Hematopoietic multipotent progenitor cell treated with erythropoietin and hydrocortisone succinate and interleukin-3 and kit ligand, for 15 days (in vitro differentiated cells): ENCODE measurements at places on chromosomes 7 and 10.

- DNase-seq = no peak
Measured at GRCh38 chr10:31656851-31657433, 271.7 kb downstream of the ARHGAP12 start.

GRCh38 chr7:15197042-15197977 lies 294.8 kb upstream of the DGKB start:
- DNase-seq = no peak

- no peak for DNase-seq
Measured at GRCh38 chr7:93011351-93012294, 106.2 kb downstream of the SAMD9 start.

DNA sequence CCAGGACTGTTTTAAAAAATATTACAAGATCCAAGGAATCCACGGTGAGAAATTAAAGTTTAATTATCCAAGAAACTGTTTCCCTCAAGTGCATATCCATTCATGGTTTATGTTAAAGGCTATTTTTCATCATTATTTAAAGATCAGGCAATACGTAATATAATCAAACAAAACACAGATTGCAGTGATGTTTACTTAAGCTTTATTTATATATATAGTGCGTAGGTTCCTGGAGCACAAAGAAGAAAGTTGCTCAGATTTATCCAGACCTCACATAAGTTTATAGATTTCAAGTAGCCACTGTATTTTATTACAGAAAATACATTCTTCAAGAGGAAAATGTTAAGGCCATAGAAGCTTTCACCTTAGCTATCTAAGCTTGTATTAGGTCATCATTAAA lies 210.0 kb upstream of the KLF14 start:
- DNase-seq = no peak

DNA sequence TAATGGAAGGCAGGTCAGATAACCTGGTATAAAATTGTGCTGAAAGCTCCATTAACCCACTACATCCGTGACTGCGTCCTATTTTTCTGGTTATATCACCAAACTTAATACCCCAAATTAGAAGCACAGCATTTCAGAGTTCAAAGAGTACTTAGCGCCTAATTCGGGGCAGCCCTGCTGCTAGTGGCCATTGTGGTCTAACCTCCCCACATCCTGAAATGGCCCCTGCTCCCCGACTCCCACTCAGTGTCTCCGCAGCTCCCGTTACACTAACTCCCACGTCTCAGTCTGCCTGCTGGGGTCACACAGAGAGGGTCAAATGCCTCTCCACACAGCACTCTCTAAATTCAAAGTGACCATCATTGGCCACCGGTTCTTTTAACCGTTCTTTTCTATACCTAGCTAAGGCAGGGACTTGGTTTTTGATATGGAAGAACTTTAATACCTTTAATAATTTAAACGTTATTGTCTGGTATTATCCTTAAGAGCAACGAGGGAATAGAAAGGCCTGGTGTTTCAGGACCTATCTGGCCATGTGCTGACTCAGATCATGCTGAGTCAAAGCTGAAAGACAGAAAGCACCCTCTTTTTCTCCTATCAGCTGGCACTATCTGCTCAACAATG lies 117.1 kb downstream of the KMT2E start:
- no peak for DNase-seq

GRCh38 chr7:50203521-50203920 lies 101.0 kb upstream of the IKZF1 start:
- DNase-seq = no peak

DNA sequence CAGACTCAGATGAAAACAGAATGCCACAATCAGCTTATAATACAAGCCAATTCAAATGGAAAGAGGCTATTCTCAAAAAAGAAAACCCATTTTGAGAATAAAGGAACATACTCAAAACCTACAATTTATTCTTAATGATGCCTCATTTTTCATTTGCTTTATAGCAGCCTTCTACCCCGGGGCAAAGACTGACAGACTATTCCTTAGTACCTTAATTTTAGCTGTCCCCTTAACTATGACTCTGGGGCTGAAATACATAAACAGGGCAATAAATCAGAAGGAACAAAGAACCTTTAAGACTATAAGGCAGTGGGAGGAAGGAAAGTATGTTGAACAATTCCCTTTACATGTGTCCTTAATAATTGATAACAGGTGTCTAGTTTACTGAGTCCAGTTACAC lies 76.8 kb downstream of the TMEM106B start:
- DNase-seq = no peak

DNA sequence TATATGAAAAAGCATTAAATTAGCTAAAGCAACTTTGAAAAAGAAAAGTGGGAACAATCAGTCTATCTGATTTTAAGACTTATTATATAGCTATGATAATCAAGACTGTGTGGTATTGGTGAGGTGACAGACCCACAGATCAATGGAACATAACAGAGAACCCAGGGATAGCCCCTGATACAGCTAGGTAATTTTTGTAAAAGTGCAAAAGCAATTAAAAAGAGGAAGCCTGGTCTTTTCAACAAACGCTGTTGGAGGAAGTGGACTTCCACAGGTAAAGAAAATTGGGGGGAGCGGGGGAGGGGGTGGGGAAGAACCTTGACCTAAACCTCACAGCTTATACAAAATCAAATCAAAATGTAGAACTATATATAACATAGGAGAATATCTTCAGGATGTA lies 45.4 kb downstream of the GNA12 start:
- no peak for DNase-seq

GRCh38 chr10:93667795-93668194 lies 34.6 kb downstream of the FRA10AC1 start:
- no peak for DNase-seq

GRCh38 chr7:36409180-36409579 lies 19.5 kb downstream of the ANLN start:
- no peak for DNase-seq

- no peak for DNase-seq
Measured at GRCh38 chr7:92745241-92745640, 91.1 kb downstream of the CDK6 start.

DNA sequence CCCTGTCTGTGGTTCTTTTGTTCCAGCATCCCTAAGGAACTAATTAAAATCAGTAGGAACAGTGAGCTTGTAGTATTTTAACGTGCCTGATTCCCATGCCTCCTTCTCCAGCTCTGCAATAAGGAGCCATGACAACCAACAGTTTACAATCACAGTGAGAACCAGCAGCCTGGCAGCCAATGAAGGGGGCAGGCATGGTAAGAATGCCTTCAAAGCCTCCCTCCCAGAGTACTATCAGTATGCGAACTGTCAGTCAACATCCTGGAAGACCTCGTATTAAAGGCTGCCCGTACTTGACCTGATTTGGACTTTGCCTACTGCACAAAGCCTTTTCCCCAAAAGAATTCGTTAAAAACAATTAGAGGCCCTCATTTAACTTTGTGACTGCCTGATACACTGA lies 7.7 kb downstream of the ZPBP start:
- no peak for DNase-seq

DNA sequence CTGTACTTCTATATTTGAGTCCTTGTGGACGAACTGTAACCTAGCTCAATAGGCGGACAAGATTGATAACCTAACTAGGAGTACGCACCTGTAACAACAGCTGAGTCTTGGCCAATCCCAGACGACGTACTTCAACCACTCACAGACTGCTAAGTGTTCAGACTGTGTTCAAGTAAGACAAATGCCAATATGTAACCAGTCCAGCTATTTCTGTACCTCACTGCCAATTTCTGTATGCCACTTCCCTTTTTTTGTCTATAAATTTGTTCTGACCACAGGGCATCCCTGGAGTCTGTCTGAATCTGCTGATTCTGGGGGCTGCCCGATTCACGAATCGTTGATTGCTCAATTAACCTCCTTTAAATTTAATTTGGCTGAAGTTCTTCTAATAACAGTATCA lies 32.2 kb downstream of the HACD1 start:
- no peak for DNase-seq

GRCh38 chr7:125338110-125338509 lies 408.5 kb upstream of the POT1 start:
- no peak for DNase-seq

DNA sequence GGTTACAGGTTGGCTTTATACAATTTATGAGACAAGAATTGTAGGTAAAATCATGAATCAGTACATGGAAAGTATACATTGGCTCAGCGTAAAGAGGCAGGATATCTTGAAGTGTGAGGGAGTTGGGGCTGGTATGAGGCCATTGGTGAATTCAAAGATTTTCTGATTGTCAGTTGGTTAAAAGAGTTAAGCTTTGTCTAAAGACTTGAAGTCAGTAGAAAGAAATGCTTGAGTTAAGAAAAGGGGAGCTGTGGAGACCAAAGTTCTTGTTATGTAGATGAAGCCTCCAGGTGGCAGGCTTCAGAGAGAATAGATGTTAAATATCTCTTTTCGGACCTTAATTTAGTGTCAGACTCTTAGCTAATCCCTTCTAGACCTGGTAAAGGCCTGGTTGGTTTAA lies 341.0 kb downstream of the GALNT17 start:
- no peak for DNase-seq

DNA sequence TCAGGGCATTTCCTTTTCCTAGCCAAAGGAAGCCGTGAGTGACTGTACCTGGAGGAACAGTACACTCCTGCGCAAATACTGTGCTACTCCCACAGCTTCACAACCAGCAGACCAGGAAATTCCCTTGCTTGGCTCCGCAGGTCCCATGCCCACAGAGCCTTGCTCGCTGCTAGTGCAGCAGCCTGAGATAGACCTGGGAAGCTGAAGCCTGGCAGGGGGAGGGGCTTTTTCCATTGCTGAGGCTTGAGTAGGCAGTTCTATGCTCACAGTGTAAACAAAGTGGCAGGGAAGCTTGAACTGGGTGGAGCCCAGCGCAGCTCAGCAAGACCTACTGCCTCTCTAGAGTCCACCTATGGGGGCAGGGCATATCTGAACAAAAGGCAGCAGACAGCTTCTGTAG lies 291.2 kb downstream of the HGF start:
- DNase-seq = no peak

DNA sequence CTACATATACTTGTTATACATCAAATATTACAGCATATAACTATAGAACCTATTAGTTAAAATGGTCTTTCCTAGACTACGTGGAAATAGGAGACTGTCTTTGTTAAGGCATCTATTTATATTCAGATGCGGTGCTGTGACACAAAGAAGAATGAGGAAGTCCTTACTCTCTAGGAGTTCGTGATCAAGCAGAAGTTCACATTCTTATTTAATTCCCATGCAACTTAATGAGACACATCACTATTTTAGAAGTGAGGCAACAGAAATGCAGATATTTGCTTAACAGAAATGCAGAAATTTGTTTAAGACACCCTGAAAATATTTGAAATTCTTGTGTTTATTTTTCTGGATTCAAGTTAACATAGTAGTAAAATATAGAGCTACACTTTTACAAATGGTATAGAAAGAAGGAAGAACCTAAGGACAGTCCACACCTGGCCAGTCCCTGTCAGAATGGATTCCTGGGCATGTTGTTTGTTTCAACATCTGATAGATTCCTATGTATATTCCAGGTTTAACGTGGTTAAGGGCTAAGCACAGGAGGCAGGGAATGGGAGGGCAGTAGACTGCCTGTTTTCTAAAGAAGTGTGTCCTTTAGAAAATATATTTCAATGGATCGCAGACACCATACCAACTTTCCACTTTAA lies 70.6 kb upstream of the NXPH1 start:
- no peak for DNase-seq

- DNase-seq = no peak
Measured at GRCh38 chr10:97827702-97828291, 21.8 kb upstream of the GOLGA7B start.

DNA sequence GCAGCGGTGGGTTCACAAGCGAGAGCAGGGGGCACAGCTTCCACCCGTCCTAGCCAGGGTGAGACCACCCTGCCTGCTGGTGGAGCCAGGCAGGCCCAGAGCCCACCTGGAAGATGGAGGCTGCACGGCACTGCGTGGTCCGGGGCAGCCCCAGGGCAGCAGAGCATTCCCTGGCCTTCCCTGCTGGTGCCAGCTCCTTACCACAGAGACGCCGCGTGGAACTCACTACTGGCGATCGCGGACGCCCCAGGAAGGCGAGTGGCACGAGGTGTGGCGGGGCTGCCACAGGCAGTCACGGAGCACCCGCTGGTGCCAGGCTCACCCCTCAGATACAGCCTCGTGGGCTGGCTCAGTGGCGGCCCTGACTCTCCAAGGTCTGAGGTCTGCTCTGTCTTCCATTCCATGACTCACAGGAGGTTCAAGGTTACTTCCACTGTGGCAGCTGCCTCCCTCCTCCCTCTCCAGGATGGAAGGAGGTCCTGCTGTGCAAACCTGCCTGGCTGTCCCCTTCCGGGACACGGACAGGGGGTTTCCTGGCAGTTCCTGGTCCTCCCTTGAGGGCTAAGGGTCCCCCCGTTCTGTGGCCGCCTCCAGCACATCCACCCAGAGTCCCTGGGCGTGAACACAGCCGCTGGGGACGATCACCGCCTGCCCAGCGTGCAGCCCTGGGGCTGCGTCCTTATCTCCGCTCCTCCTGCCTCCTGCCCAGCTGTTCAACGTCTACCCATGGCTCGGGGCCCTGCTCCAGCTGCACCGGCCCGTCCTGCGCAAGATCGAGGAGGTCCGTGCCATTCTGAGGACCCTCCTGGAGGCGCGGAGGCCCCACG lies 3.1 kb downstream of the CYP2W1 start:
- no peak for DNase-seq

- no peak for DNase-seq
Measured at GRCh38 chr10:83663918-83664317, 475.4 kb upstream of the GHITM start.

DNA sequence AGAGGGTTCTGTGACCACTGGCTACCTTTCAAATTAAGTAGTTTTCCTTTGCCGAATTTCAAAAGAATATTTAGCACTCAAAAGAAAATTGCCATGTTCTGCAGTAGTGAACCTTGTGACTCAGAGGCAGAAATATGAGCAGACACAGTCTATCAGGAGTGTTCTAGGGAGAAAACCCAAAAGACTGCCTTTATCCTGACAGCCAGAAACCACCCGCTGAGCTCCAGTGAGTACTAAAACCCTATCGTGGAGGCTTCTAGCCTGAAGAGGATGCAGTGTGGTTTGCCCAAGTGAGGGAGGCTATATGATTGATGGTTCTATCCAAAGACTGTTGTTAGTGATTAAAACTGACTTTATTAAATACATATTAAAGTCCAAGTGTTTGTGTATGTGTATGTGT lies 21.9 kb downstream of the CHRM2 start:
- no peak for DNase-seq

DNA sequence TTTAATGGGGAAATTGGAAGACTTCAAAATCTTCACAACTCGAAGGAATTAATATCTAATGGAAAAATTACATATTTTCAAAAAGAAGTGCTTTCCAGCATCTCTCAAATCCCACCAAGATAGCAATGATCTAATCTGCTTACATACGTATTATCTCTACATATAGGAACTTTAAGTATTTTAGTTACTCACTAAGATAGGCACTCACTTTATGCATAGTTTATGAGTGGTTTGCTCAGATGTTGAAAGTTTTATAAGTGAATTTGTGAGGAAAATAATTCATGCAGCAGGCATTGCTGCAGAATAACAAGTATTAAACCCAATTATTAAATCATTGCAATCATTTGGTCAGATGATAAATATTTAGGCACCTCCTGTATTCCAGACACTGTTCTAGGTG lies 2.3 kb upstream of the CYTH3 start:
- no peak for DNase-seq

GRCh38 chr10:29646238-29646902 lies 11.6 kb upstream of the SVIL start:
- no peak for DNase-seq

- DNase-seq = no peak
Measured at GRCh38 chr10:98074315-98074911, 44.0 kb upstream of the CRTAC1 start.

GRCh38 chr7:67463316-67463715 lies 466.7 kb downstream of the TYW1 start:
- DNase-seq = no peak
